Central memory CD4-positive, alpha-beta T cell (primary cell): ENCODE measurements at places on chromosomes 2 and 18.
A peak's percentile ranks its signal among the peaks of the same experiment; 100 is the strongest.

- DNase-seq = no peak
These were observed 86.8 kb downstream of the CLIP4 start for GRCh38 chr2:29201979-29202378.

- DNase-seq = no peak
These were observed 82.6 kb downstream of the MTA3 start for GRCh38 chr2:42651057-42651456.

GRCh38 chr18:34522603-34523002 lies 187.5 kb upstream of the DTNA start:
- no peak for DNase-seq

- DNase-seq = no peak
These were observed 156.1 kb downstream of the DYSF start for GRCh38 chr2:71609441-71609840.

DNA sequence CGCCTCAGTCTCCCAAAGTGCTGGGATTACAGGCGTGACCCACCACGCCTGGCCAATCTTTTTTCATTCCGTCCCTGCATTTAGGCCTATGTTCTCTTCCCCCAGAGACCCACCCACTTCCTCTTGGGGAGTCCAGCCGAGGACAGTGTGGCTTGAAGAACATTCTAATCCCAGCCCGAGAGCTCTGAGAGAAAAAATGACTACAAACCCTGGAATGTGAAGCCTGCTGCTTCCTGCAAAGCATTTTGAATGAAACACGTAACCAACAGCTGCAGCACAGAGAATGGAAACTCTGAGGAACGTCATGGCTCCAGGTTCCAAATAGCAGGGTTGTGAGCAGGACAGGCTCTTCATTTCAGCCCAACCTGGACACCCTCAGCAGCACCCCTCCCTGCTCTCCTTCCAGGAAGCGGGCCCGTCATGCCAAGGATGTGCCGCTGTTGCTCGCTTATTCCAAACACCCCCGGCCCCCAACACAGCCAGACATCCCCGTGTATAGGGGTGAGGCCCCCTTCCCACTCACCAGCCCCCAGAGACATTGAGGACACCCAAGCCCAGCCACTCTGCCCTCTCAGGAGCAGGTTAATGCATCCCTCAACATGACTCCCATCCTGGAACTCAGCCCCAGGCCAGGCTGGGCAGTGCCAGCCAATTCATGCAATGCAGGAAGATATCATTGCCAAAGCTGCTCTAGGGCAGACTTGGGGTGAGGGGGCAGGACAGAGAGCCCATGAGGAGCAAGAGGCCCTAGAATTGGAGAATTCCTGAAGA lies 139.8 kb downstream of the ZFP36L2 start:
- no peak for DNase-seq

- DNase-seq = no peak
These were observed 211.0 kb upstream of the ZC3H15 start for GRCh38 chr2:186274936-186275575.

DNA sequence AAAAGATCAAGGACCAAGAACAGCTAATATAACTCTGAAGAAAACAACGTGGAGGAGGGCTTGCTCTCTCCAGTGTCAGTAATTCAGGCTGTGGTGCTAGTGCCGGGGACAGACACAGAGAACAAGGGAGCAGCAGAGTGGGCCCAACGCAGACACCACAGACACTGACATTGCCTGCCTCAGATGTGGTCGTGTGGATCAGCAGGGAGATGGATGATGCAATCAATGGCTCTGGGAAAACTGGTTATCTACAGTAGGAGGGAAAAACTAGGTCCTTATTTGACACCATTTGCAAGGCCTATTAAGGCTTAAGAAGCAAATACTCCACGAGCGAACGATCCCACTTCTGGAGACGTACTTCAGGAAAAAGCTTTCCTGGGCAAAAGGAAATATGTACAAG lies 36.1 kb downstream of the HDLBP start:
- no peak for DNase-seq

DNA sequence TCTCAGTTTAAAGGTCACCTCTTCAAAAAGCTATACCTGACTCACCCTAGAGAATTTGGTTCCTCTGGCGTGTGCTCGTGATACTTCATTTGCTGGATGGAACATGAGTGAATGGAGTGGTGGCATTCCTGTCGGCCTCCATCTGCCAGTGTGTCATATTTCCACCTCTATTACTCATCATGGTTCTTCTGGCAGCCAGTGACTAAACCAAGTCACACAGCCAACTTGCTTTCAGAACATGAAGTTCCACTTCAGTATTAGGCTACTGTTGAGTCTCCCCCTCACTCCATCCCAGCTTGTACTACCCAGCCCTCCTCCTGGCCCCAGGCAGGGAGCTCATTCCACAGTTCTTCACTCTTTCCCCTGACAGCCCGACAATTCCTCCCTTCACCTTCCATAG lies 169.8 kb downstream of the MREG start:
- no peak for DNase-seq

DNA sequence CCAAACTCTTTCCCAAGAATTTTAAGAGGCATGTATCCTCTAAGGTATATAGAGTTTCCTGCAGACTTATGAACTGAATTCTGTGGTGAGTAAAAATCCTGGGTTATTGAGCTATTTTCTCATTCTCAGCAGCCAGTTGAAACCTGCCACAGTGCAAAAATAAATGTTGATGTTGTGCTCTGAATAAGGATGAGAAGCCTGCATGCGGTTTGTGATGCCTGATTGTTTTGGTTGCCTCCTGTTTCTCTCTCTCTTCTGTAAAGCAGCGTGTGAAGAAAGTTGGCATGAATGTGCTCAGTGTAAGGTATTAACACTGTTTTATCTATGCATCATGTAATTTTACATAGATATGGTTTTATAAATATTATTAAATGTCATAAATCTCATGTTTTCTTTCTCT lies 452.6 kb downstream of the CDH2 start:
- DNase-seq = no peak

DNA sequence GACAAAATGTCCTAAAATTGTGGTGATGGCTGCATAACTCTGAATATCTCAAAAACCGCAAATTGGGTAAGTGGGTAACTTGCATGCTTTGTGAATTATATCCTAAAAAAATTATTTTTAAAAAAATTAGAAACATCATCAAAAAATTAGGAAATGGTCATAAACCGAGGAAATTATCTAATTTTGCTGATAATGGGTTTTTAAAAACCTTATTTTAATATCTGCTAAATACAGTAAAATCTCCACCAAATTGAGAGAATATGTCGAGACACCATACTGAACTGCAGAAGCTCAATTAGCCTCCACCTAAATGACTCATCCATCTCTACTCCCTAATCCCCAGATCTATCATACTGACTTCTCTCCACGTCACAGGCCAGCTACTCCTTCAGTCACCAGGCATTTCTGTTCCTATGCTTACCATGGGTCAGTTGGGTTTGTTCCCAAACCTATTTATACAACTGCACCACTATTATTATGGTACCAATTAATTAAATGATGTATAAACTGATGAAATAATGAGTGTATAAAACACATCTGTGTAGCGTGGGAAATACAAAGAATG lies 36.1 kb downstream of the SPIRE1 start:
- DNase-seq = no peak

- peak; percentile 91 for DNase-seq
These were observed 7.7 kb upstream of the SP140L start for GRCh38 chr2:230319211-230319862.

DNA sequence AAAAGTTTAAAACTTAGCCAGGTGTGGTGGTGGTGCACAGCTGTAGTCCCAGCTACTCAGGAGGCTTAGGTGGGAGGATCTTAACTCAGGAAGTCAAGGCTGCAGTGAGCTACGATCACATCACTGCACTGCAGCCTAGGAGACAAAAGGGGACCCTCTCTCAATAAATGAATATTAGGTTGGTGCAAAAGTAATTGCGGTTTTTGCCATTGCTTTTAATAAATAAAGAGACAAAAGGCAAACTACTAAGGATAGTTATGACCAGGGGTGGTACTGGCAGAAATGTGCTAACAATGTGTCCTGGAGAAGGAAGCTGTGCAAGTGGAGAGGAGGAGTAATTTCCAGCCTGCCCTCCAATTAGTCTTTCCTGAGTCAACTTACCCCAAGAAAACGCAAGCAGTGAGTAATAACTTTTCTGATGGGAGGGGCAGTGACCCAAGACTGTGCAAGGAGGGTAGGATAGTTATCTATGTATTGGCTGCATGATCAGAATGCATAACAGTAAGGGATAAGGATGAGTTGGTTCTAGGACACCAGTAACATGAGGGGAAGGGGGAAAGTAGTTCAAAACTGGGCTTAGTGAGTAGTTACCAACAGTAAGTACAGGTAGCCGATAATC lies 1.5 kb downstream of the EXOC6B start:
- DNase-seq = no peak

- DNase-seq = no peak
These were observed 1323.2 kb upstream of the DDX18 start for GRCh38 chr2:116491292-116491691.

DNA sequence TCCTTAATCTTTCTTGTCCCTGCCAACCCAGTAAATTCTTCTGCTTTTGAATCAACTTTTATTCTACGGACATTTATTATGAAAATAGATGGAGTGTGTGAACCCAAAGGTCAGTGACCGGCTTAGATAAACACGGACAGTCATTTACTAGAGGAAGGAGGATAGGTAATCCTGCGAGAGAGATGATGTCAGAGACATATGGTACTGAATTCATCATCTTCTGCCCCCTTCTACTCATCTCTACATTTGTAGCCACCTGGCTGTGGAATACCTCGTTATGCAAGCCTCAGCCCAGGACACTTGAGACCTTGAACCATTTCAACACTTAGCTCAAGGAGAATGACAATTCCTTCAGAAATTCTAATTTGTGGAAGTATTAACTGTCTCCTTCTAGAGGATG lies 443.6 kb downstream of the TDRD15 start:
- DNase-seq = no peak
